Endothelial cell of umbilical vein (primary cell): ENCODE measurements at places on chromosomes 3 and 15. TPM values are rescaled to one million over a fixed set of nuclear protein-coding genes. Genes with fewer than 3 reads are reported as not detected.

Gene NXPE3
- 19.9 and 20.3 TPM in 2 replicates for total RNA-seq

GRCh38 chr3:143280984-143281383, 161.4 kb downstream of the CHST2 start:
- no peaks in the 10 kb centered on the region for H3K36me3 ChIP-seq
- H3K27me3 ChIP-seq, result no peaks in the 10 kb centered on the region
- DNase-seq, result no peak
- H3K27ac ChIP-seq, result no peak overlapping the region
- no peak overlapping the region for H3K4me3 ChIP-seq
- no peaks in the 10 kb centered on the region for H3K4me1 ChIP-seq

GRCh38 chr15:56759450-56759845, 26.1 kb upstream of the ZNF280D start:
- peaks cover 14% of the 10 kb centered on the region for H3K4me1 ChIP-seq
- H3K36me3 ChIP-seq, result no peaks in the 10 kb centered on the region
- no peak for DNase-seq
- no peaks in the 10 kb centered on the region for H3K27me3 ChIP-seq

Gene TGM5
- not detected in 2 replicates for total RNA-seq

Gene CFAP44
- 3.3 and 4.7 TPM in 2 replicates for total RNA-seq

Gene NUSAP1
- 101 and 109 TPM in 2 replicates for total RNA-seq

Gene ROBO2
- total RNA-seq, result 0.23 TPM in 1 of 2 replicates, not detected in the other

DNA sequence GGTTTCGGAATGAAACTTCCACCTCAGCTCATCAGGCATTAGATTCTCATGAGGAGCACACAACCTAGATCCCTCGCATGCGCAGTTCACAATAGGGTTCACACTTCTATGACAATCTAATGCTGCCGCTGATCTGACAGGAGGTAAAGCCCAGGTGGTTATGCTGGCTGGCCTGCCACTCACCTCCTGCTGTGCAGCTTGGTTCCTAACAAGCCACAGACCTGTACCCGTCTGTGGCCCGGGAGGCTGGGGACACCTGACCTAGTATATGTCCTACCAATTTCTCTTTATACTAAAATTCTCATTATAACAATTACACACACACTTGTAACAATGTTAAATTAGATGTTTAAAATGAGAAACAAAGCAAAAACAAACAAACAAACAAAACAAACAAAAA, 172.2 kb downstream of the SLC9A9 start:
- no peaks in the 10 kb centered on the region for H3K36me3 ChIP-seq
- H3K27ac ChIP-seq, result no peak overlapping the region
- no peaks in the 10 kb centered on the region for H3K4me1 ChIP-seq
- H3K27me3 ChIP-seq, result no peaks in the 10 kb centered on the region
- H3K4me3 ChIP-seq, result no peak overlapping the region

- H3K27me3 ChIP-seq, result no peaks in the 10 kb centered on the region
- H3K36me3 ChIP-seq, result no peaks in the 10 kb centered on the region
- H3K4me1 ChIP-seq, result peaks cover 26% of the 10 kb centered on the region
- H3K27ac ChIP-seq, result peak overlapping the region; percentile 81
Measured at GRCh38 chr3:37935290-37935668, 55.3 kb upstream of the VILL start.

DNA sequence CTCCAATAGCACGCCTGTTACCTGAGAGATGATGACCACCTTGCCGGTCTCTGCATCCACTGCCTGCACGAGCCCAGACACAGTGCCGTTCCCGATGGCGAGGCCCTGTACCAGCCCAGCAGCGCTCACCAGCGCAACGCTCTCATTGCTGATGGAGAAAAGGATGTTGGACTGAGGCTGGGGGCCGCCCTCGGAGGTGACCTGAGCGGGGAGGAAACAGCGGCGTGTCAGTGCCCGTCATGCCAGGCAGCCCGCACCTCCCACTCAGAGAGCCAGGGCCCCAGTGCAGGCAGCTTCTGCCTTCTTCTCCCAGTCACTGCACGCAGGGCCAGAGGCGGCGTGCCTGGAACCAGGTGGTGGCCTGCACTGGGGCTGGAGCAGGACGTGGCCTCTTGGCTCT, 80.3 kb downstream of the NUP210 start:
- no peak overlapping the region for H3K4me3 ChIP-seq
- no peaks in the 10 kb centered on the region for H3K36me3 ChIP-seq
- no peak for DNase-seq
- H3K27me3 ChIP-seq, result no peaks in the 10 kb centered on the region
- H3K4me1 ChIP-seq, result no peaks in the 10 kb centered on the region
- H3K27ac ChIP-seq, result no peak overlapping the region

- H3K36me3 ChIP-seq, result no peaks in the 10 kb centered on the region
- H3K4me1 ChIP-seq, result no peaks in the 10 kb centered on the region
- no peak overlapping the region for H3K4me3 ChIP-seq
- DNase-seq, result no peak
- no peaks in the 10 kb centered on the region for H3K27me3 ChIP-seq
Measured at GRCh38 chr15:77710206-77710605, 77.5 kb upstream of the LINGO1 start.

GRCh38 chr3:63508305-63508704, 144.2 kb upstream of the SNTN start:
- H3K36me3 ChIP-seq, result no peaks in the 10 kb centered on the region
- H3K4me3 ChIP-seq, result no peak overlapping the region
- H3K27ac ChIP-seq, result no peak overlapping the region
- no peaks in the 10 kb centered on the region for H3K4me1 ChIP-seq
- no peak for DNase-seq

DNA sequence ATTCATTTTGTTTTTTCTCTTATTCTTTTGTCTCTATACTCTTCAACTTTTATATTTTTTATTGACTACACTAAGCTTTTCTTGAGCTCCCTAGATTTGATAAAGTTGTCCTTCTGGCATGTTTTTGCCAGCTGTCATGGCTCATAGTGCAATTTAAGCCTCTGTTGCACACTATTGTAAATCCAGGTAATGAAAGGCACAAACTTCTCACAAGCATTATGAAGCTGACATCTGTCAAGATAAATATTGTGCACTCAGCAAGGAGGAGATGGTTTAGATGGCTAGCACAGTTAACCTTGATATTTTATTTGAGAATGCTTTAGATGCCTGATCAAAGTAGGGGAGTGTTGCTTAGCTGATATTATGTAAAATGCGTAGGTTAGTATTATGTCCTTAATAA, 1280.9 kb downstream of the NSUN3 start:
- no peak for DNase-seq
- no peak overlapping the region for H3K4me3 ChIP-seq
- no peaks in the 10 kb centered on the region for H3K4me1 ChIP-seq
- no peaks in the 10 kb centered on the region for H3K36me3 ChIP-seq
- H3K27ac ChIP-seq, result no peak overlapping the region
- no peaks in the 10 kb centered on the region for H3K27me3 ChIP-seq

- H3K36me3 ChIP-seq, result peaks cover 18% of the 10 kb centered on the region
- H3K27me3 ChIP-seq, result no peaks in the 10 kb centered on the region
- peak overlapping the region; percentile 98 for H3K27ac ChIP-seq
- H3K4me1 ChIP-seq, result peaks cover 94% of the 10 kb centered on the region
Measured at GRCh38 chr3:30682434-30683155, 76.2 kb downstream of the TGFBR2 start.

- H3K36me3 ChIP-seq, result peaks cover 3% of the 10 kb centered on the region
- no peak for DNase-seq
- no peak overlapping the region for H3K27ac ChIP-seq
- H3K4me1 ChIP-seq, result no peaks in the 10 kb centered on the region
- H3K4me3 ChIP-seq, result no peak overlapping the region
- H3K27me3 ChIP-seq, result no peaks in the 10 kb centered on the region
Measured at GRCh38 chr3:129673012-129673411, 66.5 kb upstream of the PLXND1 start.

Gene FHIT
- total RNA-seq, result 2.2 and 3.1 TPM in 2 replicates

DNA sequence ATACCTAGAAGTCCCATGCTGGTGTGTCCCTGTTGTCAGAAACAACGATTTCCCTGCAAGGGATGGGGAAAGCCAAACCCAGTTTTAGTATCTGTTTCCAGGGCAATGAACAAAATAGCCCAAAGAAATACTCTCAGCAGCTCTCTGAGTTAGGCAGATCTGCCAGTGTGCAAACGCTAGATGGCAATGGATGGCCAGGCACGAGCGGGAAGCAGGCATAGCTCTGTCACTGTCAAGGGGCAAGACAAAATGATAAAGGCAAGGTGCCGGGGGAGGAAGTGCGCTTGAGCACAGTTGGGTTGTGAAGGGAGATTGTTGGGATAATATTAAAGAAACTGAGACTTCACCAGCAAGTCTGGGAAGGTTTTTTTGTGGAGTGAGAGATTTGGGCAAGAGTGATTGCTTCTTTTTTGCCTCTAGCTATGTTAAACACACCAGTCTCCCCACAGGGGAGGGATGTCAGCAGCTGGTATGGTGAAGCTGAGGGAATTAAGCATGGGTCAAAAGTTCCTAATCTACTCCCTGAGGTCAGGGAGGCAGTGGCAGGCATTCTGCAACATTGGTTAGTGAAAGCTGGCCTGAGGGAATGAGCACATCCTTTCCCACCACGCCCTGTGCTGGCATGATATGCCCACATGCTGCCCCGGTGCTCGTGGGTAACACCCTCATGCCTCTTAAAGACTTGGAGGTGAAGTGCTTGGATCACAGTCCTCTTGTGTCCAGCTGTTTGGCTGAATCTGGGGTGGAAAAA, 117.5 kb downstream of the PDCD6IP start:
- no peak for DNase-seq
- H3K36me3 ChIP-seq, result no peaks in the 10 kb centered on the region
- H3K4me1 ChIP-seq, result no peaks in the 10 kb centered on the region
- no peaks in the 10 kb centered on the region for H3K27me3 ChIP-seq
- H3K4me3 ChIP-seq, result no peak overlapping the region

- H3K27me3 ChIP-seq, result peaks cover 9% of the 10 kb centered on the region
- no peaks in the 10 kb centered on the region for H3K36me3 ChIP-seq
- peak overlapping the region; percentile 70 for H3K4me3 ChIP-seq
- H3K27ac ChIP-seq, result no peak overlapping the region
Measured at GRCh38 chr3:66498687-66499621, 1.9 kb downstream of the LRIG1 start.
